ENCODE measurements at places on chromosomes 11 and 22.

- DNase-seq: no peak
Observed at GRCh38 chr11:12810568-12810894, 136.3 kb downstream of the TEAD1 start.

- DNase-seq: no peak
Observed at GRCh38 chr22:31039393-31039792, 41.7 kb upstream of the SMTN start.

DNA sequence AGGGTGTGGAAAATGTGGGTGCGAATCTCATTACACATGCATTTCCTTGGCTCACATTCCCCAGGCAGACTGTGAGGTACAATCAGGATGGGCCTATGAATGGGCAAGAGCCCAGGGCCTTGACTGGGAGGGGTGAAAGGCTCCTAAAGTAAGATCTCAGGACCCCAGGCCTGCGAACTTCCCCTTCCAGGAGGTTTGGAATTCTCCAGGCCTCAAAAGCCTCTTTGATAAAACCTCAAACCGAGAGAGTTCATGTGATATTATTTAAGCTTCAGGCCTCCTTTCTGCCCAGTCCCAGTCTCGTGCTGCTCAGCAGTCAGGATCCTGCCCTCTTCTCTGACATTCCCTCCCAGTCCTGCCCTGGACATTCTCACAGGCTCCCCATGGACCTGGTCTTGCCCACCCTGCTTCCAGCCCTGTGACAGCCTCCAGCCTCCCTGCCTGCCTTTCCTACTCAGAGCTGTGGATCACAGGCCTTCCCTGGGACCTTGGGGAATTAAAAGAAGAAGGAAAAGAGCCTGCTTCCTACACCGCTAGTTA is 37.3 kb upstream of the TEAD1 start:
- no peak for DNase-seq

DNA sequence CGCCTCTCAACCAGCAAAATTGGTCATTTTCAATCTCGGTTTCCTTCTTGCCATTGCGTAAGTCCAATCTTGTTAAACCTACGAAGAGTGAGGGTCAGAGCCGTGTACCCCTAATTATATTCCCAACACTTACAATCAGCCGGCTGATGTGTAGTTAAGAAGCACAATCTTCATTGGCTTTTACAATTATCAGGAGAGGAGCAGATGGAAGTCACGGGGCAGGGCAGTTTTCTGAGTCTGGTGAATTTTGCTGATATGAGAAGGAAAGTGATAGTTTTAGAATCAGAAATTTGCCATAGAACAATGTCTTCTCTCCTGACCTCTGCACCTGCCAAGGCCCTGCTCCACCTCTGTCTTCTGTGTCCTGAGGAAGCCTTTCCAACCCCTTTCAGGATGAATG is 35.0 kb upstream of the ATXN10 start:
- DNase-seq: no peak
